ENCODE measurements at places on chromosomes 16 and 17.

- no peak for DNase-seq
These were observed 13.7 kb downstream of the TIMM22 start for GRCh38 chr17:1010586-1010985.

- DNase-seq = peak; percentile 57
These were observed 189.2 kb upstream of the AXIN2 start for GRCh38 chr17:65750631-65751115.

GRCh38 chr16:81564421-81564911, 119.9 kb downstream of the CMIP start:
- DNase-seq = no peak

DNA sequence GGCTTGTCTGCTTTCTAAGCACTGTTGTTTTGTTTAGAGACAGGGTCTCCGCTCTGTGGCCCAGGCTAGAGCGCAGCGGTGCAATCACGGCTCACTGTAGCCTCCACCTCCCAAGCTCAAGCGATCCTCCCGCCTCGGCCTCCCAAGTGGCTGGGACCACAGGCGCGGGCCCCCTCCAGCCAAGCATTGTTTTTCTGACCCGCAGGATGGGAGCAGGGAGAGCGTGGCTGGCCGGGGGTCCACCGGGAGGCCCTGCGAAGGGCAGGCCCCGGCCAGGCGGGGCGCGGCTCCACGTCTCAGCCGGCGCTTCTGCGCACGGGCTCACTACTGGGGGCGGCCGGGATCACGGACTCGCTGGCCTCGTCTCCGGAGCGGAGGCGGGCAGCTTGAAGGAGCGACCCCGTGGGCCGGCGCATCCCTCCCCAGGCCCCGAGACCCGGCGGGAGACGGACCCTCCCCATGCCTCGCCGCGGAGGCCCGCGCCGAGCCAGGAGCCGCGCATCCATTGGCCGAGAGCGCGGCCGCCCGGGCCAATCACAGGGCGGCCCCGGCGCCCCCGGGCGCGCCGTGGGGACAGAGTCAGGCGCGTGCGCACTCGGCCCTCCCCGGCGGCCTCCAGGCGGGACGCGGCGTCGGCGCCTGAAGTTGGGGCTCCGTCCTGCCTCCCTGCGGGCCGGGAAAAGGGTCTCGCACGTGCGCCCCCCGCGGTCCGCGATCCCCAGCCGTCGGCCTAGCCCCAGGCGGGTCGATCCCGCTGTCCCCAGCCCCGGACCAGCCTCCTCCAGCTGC, 24.9 kb downstream of the ACTG1 start:
- peak; percentile 77 for DNase-seq

GRCh38 chr17:76515274-76515949, 14.2 kb upstream of the RHBDF2 start:
- peak; percentile 87 for DNase-seq

DNA sequence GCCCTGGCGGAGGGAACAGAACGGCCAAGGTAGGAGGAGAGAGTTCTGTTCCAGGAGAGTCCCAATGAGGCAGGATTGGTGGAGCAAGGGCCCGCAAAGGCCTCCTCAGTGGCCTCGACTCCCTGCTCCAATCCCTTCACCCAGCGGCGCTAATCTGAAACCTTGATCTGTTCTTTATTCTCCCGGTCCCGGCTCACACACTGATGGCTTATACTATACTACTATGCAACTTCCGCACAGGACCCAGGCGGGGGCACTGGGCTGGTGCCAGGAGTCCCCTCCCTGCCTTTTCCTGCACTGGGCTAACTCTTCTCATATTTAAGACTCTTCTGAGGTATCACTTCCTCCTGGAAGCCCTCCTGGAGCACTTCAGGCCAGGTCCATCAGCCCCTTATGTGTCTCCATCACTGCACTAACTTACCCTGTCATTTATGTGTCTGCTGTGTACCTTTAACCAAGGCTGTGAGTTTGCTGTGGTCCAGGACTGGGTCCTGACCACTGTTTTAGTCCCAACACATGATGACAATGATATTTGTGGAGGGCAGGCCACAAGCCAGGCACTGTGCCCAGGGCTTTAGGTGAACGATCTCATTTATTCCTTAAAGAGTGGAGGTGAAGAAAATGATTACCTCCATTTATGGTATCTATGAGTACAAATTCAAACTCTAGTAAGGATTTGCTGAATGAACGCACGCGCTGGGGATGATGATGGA, 6.8 kb downstream of the CCDC102A start:
- DNase-seq = no peak

GRCh38 chr17:18257982-18258355, 569 bp downstream of the FLII start:
- peak; percentile 66 for DNase-seq

DNA sequence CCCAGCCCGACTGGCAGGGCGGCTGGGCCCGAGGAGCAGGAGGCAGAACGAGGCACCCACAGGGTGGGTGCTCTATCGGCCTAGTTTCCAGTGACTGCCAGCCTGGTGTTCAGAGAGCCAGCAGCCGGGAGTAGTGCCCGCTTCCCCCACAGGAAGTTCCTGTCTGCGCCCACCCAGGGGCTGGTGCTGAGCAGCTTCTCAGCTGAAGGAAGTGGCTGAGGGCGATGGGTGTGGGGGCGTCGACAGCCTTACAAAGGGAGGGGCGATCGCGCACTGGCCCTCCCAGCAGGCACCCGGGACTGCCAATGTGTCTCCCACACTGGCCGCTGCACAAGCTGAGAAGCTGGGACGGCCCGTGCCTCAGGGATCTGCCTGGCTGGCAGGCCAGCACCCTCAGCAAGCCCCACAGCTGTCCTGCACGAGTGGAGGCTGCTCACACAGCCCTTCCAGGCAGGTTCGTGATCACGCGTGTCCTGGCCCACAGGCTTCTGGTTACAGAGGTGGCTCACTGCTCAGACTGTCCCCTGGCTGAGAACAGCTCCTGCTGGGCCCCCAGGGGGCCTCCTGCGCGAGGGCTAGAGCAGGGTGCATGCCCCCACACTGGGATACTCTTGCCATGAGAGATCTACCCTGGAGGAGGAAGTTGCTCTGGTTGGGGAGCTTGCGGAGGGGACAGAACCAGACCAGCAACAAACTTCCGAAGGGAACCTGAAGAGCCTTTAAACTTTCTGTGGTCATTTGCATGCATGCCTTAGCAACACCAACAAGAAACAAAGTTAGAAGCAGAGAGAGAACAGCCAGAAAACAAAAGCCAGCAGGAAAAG, 2.5 kb downstream of the RNF166 start:
- DNase-seq = peak; percentile 67

DNA sequence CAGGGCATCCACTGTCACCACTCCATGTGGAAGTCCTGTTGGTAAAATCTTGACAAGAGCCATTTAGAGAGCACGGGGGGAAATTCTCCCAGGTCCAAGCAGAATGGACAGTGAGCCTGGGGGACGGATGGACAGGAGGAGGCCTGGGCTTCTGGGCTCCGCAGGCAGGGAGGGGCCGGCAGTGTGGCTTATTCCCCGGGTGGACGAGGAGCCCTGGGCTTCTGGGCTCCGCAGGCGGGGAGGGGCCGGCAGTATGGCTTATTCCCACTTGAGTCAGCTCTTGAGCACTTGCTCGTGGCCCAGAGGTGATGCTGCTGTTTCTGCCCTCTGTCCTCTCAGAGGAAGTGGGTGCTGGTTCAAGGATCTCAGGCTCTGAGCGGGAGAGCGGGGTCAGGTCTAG, 22.2 kb upstream of the RPL13 start:
- no peak for DNase-seq

- DNase-seq = no peak
These were observed 25.4 kb downstream of the RTN4RL1 start for GRCh38 chr17:1999557-2000251.
